HuH-7.5 (cell line): ENCODE measurements at places on chromosomes 7 and 10.

DNA sequence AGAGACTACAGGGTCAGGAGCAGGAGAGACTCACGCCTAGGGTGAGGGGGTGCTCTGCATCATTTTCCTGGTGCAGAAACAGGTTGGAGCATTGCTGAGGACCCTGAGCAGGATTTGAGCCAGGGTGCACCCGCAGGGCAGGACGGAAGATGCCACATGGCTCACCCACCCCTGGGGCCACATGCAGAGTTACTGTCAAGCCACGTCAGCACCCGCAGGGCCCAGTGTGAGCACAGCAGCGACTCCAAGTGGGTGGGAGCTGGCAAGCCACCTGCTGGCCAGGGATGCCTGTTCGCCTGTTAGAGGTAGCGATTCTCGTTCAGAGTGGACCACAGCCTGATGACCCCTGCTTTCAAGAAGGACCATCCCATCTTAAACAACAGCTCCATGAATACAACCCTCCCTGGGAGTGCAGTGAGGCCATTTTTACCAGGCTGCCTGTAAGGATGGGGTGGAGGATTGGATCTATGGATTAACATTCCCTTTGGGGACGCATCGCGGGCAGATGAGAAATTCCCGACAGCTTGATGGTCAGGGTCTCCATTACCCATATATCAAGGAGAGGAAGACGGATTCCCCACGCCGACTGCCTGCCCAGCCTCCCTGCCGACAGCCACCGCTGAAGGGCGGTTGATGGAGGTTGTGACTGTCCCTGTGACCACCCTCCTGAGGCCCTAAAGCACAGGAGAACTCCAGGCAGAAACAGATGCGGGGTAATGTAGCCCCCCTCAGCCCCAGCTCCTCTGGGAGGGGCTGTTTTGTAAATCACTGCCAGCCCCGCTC is 101.1 kb upstream of the RET start:
- DNase-seq, result peak; percentile 15

GRCh38 chr7:1720326-1720725 is 50.2 kb downstream of the ELFN1 start:
- no peak for DNase-seq

- no peak for DNase-seq
These were observed 331.7 kb upstream of the ZMIZ1 start for GRCh38 chr10:78736926-78737630.

- DNase-seq, result no peak
These were observed 46.5 kb downstream of the DRGX start for GRCh38 chr10:49349390-49349789.

DNA sequence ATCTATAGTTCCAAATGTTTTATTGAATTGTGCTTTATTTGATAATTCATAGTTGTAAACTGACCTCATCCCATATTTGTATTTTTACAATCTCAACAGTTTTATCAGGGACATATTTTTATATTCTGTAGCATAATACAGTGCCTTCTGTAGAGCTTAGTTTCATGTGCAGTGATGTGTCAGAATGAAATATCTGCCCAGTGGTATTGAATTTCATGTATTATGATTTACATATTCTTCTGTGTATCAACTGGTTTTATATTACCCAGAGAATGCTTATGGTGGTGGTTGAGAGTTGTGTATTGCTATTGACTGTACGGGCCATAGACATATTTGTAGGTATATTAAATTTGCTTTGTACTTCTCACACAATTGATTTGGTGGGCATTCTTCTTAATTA is 89.9 kb downstream of the KAT6B start:
- DNase-seq, result no peak

DNA sequence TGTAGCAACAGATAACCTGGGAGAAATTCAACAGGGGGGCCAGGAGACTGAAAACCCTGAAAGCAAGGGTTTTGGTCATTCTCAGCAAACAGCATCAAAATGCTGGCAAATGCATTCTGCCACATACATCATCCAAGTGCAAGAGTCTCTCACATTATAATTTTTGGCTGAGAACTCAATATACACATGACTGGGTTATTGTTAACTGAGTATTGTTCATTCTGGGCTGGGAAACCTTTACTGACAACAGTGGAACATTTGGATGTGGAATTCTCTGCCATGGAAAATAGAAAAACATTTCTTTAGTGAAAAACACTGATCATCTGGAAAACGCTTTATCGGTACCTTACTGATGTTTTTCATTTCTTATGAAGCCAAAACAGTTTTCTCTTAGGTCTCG is 73.1 kb upstream of the MET start:
- DNase-seq, result no peak

GRCh38 chr7:108824840-108825580 is 255.3 kb downstream of the DNAJB9 start:
- DNase-seq, result no peak

DNA sequence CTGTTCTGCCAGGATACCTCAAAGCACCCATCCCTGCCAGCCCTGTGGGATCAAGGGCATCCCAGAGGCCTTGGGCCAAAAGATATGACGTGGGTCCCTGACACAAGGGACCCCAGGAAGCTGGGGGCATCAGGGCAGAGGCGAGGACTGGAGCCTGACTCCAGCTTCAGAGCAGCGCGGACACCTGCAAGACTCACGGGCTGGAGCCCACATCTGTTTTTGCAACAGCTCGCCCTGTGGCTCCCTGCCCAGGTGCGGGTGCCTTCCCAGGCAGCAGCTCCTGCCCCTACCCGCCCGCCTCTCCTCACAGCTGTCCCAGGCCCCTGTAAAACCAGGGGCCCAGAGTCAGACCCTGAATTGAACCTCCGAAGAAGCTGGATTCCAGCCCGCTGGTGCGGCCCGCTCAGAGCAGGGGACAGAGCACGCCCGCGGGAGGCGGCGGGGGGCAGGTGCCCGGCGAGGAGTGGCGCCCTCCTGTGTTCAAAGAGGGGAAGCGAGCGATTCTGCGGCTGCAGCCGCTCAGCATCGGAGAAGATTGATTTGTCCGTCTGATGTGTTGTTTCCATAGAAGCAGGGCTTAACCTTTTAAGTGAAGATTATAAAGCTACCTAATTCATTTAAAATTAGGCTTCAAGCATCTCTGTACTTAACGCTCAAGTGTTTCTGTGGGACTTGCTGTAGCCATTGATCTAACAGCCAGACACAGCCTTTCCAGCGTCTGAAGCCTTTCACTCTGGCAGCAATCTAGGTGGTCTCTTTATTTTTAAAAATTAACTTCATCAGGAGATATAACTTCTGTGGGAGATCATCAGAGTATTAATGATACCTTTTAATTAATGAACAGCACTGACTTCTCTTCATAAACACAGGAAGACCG is 88.4 kb downstream of the BEND7 start:
- peak; percentile 84 for DNase-seq

DNA sequence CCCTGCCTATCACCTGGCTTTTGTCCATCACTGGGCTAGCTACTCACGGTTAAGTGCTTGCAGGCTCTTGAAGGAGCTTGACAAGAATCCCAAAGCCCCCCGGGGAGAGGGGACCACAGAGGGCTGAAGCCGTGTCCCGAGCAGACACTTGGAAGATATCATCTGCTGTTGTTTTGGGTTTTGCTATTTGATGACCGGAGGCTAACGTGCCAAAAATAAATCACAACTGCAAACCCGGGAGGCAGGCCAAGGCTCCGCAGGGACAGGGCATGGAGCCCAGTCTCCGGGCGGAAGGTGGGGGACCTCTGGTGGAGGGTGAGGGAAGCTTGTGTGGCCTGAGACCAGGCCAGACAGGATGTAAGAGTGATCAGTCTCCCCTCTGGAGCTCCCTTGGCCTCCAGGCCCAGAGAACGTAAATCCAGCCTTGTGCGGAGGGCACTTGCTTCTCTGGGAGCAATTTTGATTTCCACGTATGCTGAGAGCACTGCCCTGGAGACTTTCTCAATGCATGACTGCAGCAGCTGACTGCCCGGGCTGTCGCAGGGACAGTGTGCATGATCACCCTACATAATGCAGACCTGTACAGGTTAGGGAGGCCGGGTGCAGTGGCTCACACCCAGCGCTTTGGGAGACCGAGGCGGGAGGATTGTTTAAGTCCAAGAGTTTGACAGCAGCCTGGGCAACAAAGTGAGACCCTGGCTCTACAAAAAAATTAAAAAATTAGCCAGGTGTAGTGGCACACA is at the start of gene PHKG1:
TSS of gene PHKG1 (minus strand) at position 164 of the 743 bp plus-strand sequence. CDS start 4,011 bp downstream, outside the sequence.
- peak; percentile 66 for DNase-seq

- DNase-seq, result no peak
These were observed 43.5 kb downstream of the KMT2C start for GRCh38 chr7:152392254-152392653.

DNA sequence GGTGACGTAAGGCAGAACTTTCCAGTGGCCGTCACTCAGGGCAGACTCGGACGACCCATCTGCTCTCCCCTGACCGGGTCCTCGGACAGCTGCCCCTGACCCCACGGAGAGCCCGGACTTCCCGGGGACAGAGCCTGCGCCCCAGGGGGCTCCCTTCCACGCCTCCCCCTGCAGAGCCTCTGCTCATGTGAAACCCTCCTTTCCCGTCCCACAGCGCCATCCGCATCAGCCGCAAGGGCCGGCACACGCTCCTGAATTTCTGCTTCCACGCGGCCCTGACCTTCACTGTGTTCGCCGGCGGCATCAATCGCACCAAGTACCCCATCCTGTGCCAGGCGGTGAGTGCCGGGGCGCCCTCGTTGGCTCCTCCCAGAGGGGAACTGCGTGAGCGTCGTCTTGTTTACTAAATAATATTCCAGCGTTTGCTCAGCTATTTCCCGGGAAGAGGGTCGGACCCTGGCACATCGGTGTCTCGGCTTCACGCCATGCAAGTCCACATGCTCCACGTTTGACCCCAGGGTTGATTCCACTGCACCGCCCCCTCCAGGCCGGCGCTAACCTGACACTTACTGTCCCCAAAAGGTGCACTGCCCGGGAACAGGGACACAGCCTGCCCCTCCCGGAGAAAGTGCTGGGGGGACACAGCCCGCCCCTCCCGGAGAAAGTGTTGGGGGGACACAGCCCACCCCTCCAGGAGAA is 10.9 kb downstream of the ADGRA1 start:
- no peak for DNase-seq

GRCh38 chr7:109842386-109842785 is 1248.5 kb upstream of the LRRN3 start:
- DNase-seq, result no peak

DNA sequence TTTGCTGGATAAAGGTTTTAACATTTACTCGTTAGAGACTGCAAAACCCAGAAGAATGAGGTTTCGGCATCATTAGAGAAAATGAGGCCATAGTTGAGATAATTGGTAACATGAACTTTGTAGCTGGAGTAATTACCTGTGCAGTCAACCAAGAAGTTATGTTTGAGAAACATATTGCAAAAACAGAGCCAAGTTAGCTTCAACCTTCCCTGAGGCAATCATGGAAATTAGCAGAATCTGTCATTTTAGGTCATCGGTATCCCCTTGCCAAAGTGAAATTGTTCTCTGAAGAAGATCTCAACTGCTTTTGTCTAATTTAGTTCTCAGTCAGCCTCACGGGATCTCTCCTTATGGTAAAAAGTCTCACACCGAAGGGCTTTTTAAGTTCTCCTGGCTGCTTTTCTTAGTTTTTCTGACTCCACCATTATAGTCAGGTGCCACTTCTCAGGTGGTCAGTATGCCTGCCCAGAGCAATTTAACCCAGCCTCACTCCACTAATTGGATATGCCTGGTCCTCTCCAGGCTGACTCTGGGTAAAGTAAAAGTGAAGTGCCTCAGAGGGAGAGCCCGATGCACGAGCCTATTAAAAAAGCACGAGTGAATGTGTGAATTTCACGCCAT is 52.5 kb downstream of the NRCAM start:
- DNase-seq, result no peak
